ENCODE measurements at places on chromosomes 7 and 10.

GRCh38 chr7:26147030-26147429 is 5.0 kb upstream of the NFE2L3 start:
- no peak for DNase-seq

- DNase-seq = no peak
Measured at GRCh38 chr7:77575187-77575586, 38.1 kb downstream of the PTPN12 start.

- no peak for DNase-seq
Measured at GRCh38 chr10:123506455-123506854, 159.7 kb upstream of the GPR26 start.

DNA sequence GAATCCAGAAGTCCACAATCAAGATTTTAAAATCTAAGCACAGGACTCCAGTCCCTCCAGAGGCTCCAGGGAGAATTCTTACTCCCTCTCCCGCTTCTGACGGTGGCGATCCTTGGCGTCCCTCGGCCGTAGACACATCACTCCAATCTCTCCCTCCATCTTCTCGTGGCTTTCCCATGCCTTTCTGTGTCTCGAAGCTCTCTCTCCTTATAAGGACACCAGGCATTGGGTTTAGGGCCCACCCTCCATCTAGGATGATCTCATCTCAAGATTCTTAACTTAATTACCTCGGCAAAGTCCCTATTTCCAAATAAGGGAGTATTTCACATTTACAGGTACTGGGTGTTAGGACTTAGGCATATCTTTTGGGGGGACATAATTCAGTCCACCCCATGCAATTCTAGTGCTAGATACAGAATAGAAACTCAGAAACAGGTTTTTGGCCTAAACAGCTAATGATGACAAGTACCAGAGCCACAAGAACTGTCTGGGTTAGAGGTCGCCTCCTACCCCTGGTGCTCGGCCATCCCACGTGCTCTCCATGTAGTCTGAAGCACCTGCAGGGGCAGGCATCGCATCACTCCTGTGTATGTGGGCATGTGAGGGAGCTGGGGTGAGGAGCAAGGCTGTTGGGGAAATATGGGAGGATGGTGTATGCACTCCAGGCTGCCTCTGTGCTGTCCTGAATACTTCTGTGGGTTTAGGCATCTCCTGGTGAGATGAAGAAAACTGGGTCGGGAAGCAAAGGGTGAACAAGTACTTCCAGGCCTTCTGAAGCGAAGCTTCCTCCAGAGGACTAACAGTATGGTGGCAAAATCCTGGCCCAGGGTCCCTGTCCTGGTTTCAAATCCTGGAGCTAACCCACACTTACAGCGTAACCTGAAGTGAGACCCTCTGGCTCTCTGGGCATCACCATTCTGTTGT is 298.3 kb upstream of the ZMIZ1 start:
- no peak for DNase-seq

GRCh38 chr7:32948202-32948601 is 9.0 kb upstream of the FKBP9 start:
- DNase-seq = no peak

GRCh38 chr10:124647421-124648130 is 96.6 kb downstream of the FAM53B start:
- DNase-seq = peak; percentile 31

DNA sequence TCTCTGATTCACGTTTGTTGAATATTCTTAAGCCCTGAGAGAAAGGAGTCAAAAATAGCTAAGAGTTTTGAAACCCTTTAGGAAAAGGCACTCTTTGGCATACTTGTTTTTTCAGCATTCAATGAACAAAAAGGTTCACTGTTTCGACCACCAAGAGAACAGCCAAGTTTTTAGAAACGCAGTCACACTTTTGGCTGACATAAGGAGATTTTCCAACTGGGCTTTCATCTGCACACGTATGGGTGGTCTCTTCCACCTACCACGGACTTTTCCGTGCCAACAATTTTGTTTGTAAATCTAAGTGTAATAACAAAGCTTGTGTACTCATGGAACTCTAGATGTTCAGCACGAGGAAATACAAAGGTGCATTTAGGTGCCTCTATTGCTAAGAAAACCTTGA is 270.3 kb downstream of the WDR11 start:
- no peak for DNase-seq

GRCh38 chr10:127319271-127319670 is 122.9 kb upstream of the INSYN2A start:
- no peak for DNase-seq

GRCh38 chr10:16280595-16280994 is 156.2 kb upstream of the PTER start:
- no peak for DNase-seq

GRCh38 chr7:44087911-44088838 is 5.8 kb upstream of the POLM start:
- no peak for DNase-seq

GRCh38 chr10:124579011-124579399 is 117.4 kb downstream of the LHPP start:
- no peak for DNase-seq

DNA sequence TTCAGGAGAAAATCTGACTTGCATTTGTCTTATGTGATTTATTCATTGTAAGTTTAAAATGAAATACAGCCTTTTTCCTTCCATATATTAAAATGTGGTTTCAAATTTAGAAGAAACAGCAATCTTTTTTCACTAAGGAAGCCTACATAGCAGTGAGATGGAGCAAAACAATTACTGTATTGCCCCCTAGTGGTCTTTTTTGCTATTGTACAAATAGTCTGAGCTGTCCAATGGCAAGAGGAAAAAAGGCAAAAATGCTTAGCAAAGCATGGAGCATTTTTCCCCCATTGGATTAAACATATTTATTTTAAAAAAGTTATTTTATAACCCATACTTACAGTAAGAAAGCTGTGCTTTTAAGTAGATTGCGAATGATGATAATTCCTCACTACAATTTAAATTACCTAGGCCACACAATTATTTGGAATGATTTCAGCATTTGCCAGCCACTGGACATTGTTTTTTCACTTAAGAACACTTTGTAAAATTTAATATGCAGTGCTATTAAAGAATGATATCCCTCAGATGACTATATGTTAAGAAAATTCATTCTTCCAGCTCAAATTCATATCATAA is 119.5 kb downstream of the CPED1 start:
- peak; percentile 74 for DNase-seq

DNA sequence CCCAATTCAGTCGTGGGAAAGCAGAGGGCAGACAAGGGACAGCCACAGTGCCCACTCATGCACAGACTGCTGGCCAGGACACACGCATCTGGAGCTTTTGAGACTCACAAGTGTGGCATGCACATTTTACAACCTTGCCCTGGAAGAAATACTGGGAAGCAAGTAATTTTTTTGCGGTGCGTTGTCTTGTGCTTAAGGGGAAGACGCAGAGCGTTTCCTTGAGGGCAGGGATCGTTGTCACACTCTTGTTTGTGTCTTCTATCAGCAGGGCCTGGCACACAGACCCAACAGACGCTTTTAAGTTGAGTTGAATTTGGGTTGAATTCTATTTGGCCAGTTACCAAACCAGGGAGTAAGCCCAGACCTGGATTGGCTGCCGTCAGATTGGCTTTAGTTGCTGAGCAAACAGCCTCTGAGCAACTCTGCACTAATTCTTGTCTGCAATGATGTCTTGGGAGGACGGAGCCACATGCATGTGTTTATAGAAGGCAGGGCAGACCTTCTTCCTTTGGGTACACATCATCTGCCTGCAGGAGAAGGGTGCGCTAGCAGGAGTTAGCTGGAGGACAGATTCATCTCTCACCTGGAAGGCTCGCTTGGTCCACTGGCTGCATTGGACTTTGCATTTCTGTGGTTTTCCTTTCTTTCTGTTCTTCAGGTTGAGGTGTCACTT is 38.4 kb downstream of the IL2RA start:
- DNase-seq = no peak

DNA sequence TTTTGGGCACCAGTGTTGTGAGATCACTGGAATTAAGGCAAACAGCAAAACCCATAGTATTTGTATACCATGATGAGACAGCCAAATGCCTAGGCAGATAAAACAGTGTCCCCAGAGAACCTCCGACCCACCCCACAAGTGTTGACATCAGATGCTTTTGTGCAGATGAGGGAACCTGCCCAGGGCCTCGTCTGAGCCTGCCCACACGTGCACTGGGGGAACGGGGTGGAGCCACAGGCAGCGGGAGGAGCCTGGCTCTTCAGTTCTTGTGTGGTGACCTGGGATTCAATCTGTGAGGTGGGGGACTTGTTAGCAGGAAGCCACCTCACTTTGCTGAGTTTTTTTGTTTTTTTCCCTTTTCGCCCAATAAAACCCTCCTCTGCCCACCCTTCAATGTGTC is 33.4 kb upstream of the OPTN start:
- DNase-seq = no peak

DNA sequence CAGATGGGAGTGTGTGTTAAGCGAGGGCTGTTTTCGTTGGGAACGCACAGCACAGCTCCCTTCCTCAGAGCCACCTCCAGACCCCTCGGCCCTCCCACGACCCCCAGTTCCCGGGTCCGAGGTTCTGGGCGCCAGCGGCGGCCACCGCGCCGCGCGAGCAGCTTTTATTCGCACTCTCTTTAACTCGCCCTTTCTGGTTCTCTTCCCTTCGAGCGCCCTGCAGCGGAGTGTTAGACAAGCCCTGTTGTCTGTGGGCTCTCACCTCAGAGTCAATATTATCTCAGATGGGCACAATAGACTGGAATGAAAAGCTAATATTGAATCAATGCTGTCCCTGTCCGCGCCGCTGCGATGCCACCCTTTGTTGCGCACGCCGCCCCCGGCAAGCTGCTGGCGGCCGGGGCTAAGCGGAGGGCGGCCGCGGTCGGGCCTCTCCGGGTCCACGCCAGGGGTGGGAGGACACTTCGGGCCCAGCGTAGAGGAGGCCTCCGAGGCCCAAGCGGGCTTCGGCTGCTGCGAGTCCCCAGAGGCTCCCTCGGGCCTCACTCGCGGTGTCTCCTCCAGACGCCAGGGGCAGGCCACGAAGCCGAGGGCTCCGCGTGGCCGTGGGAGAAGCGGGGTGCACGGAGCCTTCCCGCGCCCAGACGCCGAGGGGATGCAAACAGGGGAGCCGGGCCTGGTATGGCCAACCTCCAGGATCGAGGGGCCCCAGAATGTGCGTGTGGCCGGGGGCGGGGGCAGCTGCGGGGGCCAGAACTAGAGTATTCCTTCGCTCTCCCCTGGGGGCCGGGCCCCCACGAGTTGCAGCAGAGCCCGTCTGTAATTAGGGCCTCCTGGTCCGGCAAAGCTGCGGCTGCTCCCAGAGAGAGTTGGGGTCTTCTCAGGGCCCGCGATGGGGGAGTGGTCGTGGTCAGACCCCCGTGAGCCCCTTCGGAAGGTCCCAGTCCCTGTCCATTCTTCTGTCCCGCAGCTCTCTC is 7.9 kb upstream of the EMX2 start:
- no peak for DNase-seq

DNA sequence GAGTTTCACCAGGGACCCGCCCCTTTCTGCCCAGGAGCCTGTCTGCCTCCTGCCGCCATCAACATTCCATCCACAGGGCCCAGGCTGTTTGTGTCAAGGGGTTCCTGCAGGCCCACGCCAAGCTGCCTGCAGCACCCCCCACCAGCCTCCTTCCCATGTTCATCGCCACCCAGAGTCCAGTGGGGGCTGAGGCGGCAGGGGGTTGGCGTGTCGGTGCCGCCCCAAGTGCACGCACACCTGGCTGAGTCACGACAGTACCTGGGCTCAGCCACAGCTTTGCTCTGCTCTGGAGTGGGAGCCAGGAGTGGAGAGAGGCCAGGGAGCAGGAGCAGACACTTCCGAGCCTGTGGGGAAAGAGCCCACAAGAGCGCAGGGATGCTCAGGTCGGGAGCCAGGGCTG is 42.8 kb upstream of the TECTB start:
- DNase-seq = no peak

- DNase-seq = no peak
Measured at GRCh38 chr10:124670849-124671248, 73.3 kb downstream of the FAM53B start.

- no peak for DNase-seq
Measured at GRCh38 chr10:72175149-72175548, 40.7 kb upstream of the ANAPC16 start.

GRCh38 chr7:144812379-144813283 is 23.2 kb downstream of the TPK1 start:
- no peak for DNase-seq

DNA sequence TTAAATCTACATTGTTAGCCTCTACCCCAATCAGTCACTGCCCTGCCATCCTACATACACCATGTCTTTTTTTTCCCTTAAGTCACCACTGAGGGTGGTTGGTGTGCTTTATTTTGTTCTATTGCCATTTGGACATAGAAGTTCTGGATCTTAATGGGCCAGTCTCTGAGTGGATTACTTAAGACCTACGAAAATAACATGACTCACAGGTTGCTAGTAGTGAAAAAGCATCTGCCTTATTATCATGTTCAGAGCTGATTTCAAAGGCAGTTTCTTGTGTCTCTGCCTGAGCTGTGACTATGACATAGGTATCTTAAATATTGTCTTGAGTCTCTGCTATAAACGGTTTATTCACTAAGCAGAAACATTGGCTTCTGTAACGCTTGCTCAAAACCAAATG is 410.8 kb downstream of the MDFIC start:
- DNase-seq = no peak

DNA sequence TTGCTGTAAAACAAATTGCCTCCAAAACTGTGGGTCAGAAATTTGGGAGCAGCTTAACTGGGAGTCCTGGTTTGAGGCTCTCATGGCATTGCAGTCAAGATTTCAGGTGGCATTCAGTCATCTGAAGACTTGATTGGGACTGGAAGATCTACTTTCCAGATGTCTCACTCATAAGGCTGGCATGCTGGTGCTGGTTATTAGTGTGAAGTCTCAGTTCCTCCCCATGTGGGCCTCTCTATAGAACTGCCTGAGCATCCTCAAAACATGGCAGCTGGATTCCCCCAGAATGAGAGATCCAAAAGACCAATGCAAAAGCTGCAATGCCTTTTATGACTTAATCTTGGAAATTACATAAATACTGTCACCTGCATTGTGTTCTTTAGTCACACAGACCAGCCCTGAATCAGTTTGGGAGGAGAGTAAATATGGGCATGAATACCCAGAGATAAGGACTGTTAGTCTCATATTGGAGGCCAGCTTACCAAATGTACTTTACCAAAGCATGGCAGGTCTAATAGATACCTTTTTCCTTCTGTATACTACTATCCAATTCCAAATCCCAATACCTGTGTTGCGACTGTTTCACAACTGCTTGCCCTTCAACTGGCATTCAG is 6.5 kb upstream of the HERPUD2 start:
- no peak for DNase-seq

DNA sequence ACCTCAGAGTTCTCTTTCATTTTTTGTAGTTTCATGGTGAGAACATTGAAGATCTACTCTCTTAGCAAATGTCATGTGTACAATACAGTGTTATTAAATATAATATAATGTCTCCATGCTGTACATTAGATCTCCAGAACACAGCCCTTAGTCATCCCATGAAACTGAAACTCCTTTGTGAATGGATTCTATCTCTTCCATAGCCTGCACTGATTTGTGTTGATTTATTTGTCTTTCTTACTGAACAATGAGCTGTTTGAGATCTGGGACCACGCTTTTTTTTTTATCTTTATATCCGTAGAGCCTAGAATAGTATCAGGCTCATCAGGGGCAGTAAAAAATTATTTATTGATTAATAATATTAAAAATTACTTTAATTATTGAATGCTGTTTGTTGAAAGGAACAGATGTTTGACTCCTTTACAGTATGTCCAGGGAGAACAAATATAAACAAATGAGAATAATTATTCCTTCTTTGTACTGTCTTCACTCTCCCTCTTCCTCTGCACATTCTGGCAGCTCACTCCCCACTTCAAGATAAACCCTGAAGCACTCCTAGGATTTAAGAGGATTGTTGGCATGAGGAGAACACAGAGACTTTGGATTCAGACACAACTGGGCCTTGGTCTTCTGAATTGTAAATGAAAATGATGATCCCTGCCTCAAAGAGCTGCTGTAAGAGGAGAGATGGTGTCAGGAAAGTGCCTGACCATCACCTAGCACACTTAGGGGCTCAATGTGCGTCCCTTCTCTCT is 81.6 kb upstream of the MSRB2 start:
- no peak for DNase-seq

Measured in NCI-H460 (cell line).